ENCODE measurements at places on chromosomes 1 and 21. TPM values are rescaled to one million over a fixed set of nuclear protein-coding genes. Genes with fewer than 3 reads are reported as not detected.

- no peak for DNase-seq
Observed at GRCh38 chr1:15557594-15557993, 27.3 kb downstream of the AGMAT start.

- DNase-seq = no peak
Observed at GRCh38 chr1:116404699-116405098, 31.7 kb downstream of the ATP1A1 start.

DNA sequence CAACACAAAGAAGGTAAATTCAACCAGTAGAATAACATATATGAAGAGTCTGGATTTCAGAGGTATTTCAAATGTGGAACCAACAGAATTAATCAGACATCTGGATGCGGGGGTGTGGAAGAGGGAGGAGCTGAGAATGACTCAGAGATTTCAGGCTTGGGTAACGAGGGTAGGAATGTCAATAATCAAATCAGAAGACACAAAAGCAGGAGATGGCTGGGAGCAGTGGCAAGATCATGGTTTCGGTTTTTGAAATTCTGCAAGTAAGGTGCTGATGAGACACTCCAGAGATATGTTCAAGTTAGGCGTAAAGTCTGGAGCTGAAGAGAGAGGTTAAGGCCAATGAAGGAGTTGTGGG is 64.0 kb downstream of the PLPPR5 start:
- no peak for DNase-seq

- no peak for DNase-seq
Observed at GRCh38 chr1:162471290-162471853, 26.2 kb upstream of the UHMK1 start.

DNA sequence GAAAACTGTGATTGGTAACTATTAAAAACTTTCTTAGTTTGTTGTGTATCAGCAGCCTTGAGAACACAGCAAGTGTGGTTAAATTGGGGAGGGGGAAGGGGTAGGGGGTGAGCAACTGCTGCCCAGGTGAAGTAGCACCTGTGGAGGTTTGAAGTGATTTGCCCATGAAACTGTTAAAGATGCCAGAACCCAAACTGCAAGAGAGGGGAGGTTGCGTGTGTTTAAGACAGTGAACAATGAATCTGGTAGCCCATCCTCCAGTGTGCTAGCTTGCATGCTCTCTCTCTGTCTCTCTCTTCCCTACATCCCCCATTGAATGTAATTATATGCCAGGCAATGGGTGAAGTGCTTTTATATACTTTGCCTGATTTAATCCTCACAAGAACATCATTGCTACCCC is 154.7 kb downstream of the RUNX1 start:
- no peak for DNase-seq

DNA sequence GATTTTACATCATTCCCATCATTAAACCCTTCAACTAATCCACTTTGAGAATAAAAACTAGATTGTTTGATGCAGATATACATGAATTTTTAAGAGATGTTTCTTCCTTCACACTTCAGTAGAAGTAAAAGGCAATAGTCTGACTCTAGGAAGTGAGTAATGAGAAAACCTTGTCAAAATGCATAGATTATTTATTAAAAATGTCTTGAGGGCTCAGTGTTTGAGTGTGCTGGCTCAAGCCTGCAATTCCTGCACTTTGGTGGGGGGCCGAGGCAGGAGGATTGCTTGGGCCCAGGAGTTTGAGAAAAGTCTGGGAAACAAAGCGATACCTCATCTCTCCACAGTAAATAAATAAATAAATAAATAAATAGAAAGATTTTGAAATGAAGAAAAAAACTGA is 177.1 kb downstream of the NEGR1 start:
- DNase-seq = no peak

DNA sequence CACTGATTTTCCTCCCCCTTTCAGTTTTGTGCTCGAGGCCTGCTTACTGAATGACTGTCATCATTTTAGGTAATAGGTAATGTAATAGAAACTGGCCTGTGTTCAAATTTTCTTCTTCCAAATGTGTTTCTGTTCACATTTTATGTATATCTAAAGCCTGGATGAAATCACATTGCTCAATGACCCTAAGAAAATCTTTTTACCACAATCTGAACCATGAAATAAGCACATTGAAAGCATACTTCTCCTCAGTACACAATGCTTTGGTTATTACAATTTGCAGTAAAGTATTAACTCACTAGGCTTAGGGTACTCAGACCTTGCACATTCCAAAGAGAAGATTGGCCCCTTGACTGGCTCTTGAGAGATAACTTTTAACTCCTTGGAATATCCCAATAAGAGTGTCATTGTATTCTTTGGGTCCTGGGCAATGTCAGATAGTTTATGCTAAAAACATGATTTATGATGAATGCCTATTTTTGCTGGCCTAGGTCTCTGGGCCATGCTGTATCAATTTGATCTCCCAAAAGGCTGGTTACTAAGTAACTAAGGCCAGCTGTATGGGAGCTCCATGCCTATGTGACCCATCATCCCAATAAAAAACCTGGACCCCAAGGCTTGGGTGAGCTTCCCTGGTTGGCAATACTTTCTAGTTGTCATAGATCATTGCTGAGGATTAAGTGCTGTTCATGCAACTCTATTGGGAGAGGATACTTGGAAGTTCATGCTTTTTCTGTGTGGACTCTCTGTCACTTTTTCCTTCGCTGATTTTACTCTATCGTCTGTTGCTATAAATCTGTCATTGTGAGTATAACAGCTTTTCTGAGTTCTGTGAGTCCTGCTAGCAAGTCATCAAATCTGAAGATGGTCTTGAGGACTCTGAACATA is 293.9 kb downstream of the GRIK1 start:
- no peak for DNase-seq

DNA sequence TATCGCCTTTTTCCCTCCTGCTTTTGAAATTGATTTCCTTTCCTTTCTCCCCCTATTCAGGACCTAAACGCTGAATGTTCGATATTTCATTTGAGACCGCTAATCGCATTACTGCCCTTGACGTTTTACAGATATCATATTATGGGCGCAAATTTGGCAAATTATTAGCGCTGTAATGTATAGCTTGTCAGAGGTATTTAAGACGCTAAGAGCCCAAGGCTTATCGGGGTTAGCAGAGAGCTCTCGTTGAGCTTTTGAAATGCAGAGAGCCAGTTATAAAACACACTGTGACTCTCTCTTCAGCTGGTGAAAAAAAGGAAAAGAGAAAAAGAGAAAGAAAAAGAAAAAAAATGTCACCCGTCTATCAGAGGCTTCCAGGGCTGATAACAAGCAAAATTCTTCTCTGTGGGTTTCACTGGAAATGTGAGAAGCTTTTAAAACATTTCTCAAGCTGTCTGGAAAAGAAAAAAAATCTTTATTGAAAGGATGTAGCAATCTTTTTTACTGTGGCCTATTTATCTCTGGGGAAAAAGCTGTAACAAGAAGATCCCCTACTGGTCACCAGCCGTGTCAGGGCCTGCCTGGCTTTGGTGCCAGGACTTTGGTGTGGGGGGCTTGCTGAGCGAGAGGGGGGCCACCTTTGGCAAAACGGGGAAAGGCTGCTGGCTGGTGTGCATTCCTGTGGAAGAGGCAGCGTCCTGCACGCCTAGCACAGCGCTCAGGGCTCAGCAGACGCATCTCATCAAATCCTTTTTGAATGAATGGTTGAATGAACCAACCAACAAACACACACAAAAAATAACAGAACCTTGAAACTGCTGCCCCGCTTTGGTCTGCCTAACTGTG is 119.8 kb downstream of the RNF220 start:
- no peak for DNase-seq

DNA sequence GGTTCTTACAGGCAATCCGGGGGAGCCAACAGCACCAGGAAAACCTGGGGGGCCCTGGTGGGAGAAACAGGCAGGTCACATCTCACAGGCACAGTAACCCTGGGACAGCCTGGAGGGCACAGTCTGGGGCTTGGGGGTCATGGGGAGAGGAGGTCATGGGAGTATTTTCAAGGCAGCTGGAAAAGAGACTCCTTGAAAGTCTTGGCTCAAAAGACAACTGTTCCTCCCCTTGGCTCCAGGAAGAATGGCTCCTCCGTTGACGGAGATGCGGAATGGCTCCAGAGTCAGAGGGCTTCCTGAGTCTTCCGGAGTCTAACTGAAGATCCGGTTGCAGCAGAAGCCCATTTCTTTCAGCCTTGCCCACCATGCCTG is 25.9 kb upstream of the PEF1 start:
- no peak for DNase-seq

- no peak for DNase-seq
Observed at GRCh38 chr1:44225761-44226160, 12.5 kb downstream of the DMAP1 start.

- DNase-seq = no peak
Observed at GRCh38 chr1:197920067-197920396, 2.9 kb downstream of the LHX9 start.

- DNase-seq = no peak
Observed at GRCh38 chr1:229557200-229557850, 1.2 kb downstream of the ABCB10 start.

DNA sequence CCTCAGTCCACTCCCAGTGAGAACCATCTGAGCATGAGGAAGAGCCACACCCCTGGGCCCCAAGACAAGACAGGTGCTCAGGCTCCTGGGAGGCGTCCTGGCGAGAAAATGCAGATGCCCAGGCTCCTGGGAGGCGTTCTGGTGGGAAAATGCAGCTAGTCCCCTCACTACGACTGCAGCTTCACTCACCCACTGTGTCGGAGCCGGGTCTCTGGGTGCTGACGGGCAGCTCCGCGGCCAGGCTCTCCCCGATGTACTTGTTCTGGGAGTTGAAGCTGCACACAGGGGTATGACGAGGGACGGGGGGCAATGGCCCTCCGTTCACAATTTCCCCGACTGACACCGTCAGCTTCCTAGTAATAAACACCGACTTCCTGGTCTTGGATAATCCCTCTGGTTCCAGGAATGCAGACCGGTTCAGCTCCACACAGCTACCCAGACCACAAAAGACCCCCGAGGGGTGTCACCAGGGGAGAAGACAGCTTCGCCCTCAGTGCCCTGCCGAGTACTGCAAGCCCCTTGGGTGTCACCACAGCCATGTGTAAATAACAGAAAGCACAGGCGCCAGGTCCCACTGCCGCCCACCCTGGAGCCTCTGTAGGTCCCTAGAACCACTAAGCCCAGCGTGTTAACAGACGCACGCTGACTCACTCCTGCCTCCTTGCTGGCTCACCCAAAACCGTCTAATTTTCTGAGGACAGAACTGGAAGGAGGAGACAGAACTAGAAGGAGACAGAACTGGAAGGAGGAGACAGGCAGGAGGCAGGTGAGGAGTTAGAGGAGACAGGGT is 19.5 kb downstream of the MCM3AP start:
- no peak for DNase-seq

- DNase-seq = no peak
Observed at GRCh38 chr1:9280015-9280860, 12.5 kb upstream of the SPSB1 start.

DNA sequence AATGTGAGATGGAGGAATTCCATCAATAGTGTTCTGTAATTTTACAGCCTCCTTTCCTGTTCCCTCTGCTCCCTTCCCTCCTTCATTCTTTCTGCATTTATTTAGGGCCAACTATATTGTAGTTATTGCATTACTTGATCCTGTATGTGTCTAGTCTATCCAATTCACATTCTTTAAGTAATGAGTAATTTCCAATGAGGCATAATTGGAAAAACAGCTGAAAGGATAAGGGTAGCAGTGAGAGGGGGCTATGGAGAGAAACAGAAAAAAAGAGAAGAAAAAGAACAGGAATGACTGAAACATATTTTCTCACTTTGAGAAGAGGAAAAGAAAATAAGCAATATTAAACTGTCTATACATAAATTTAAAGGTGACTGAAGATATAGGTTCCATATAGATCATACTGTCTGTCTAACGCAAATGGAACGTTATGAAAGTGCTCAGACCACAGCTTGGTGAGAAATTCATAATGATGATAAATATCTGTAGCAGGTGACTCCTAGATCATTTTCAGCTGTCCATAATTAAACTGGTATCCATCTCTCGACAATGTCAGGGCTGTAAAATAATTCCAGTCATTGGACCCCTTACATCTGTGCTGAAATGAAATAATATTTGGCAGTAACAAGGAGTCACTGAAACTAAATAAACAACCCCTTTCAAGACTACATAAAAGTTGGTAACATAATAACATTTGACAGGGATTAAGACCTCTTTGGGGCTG is 61.8 kb downstream of the SPAG17 start:
- DNase-seq = no peak

- no peak for DNase-seq
Observed at GRCh38 chr1:190084552-190084951, 393.1 kb downstream of the BRINP3 start.

GRCh38 chr1:170544624-170545023 is 12.7 kb downstream of the GORAB start:
- no peak for DNase-seq

The S100A7A gene
- total RNA-seq = not detected

The IVNS1ABP gene
- 205 TPM for total RNA-seq

The KPRP gene
- not detected for total RNA-seq

The SPATA21 gene
- not detected for total RNA-seq

The NENF gene
- 47.9 TPM for total RNA-seq
